Stimulated activated CD4-positive, alpha-beta T cell treated with anti-CD3 and anti-CD28 coated beads, TNF-alpha, amount 100 ng/mL, for 48 hours (primary cell): ENCODE measurements at places on chromosomes 6 and 20.

DNA sequence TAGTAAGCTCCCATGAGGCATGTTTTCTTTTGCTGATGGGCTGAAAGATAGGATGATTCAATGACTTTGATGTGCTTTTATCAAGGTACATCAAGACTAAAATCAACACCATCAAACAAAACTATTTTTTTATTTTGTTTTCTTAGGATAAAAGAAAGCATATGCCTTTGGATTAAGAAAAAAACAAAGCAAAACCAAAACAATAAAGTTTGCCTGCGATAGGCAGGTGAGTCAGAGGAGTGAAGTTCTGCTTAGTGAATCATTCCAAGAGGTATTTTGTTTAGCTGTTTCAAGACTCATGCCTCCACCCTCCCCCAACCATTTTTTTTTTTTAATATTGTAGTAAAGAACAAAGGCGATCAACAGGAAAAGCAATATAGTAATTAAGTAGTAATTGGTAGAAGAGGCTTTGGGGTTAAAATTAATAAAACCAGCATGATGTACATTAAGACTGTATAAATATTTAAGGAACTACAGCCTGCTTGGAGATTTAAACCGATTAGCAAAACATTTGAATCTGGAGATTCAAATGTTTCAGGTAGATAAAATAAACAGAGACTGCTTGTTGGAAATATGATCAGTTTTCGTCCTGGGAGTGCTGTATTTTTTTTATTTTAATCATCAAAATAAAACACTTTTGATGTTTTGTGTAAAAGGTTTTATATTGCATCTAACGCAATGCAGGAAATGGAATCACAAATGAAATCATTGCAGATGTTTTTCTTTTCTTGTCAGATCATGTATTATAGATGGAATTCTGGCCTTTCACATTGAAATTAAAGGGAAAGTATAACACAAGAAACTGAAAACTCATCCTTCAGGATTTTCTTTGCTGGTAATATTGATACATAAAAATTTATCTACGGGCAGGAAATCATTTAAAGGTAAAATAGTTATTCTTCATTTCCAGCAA is 482.3 kb upstream of the MANEA start:
- no peak for DNase-seq

DNA sequence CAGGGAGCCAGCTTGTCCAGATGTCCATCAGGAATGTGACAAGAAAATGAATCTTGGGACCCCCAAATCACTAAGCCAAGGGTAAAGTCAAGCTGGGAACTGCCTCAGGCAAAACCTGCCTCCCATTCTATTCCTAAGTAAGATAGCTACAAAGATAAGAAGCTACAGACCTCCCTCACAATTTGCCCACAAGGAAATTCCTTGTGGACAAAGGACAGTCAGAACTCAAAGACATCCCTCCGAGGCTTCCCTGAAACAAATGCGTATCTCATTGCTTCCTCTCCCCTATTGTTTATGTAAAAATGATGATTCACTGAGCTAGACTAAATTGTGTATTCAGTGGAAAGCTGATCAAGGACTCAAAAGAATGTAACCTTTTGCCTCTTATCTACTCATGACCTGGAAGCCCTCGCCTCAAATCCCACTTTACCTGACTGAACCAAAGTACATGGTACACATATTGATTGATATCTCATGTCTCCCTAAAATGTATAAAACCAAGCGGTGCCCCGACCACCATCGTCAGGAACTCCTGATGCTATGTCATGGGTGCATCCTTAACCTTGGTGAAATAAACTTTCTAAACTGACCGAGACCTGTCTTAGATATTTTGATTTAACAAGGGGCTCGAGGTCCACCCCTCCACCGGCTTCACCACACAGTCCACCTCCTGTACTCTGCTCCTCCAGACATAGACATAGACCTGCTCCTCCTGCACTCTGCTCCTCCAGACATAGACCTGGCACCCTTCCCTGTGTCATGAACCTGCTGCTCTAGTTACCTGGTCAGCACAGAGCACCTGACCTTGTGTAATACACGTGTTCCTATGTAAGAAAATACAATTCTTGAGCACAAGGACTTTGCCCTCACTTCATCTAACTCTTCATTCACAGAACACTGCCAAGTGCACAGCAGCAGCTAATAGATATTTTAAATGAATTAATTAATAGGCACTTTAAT is 81.4 kb downstream of the WDR27 start:
- DNase-seq = no peak

GRCh38 chr20:1616858-1617434 is 2.9 kb downstream of the SIRPB1 start:
- DNase-seq = no peak

DNA sequence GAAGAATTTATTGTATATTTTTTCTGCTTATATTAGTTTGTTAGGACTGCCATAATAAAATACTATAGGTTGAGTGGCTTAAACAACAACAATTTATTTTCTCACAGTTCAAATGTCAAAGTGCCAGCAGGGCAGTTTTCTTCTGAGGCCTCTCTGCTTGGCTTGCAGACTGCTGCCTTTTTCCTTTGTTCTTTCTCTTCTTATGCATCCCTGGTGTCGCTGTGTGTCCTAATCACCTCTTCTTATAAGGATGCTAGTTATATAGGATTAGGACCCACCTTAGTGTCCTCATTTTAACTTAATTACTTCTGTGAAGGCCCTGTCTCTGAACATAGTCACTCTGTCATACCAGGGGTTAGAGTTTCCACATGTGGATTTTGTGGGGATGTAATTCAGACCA is 354.4 kb downstream of the NKAIN2 start:
- no peak for DNase-seq

GRCh38 chr6:64591676-64592036 is 956.1 kb downstream of the PHF3 start:
- DNase-seq = no peak

DNA sequence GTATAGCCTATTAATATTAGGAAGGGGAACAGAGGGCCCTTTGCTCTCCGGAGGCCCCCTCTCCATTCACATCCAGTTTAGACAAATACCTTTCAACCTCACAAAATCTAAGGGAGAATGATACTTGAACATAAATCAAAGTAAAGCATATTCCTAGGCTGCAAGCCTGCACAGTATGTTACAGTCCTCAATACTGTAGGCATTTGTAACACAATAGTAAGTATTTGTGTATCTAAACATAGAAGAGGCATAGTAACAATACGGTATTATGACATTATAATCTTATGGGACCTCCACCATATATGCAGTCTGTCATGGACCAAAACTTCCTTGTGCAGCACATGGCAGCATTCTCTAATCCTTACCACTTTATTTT is 2.3 kb upstream of the TREM1 start:
- no peak for DNase-seq

- DNase-seq = no peak
Observed at GRCh38 chr6:57432919-57433684, 115.7 kb downstream of the PRIM2 start.
